ENCODE measurements at places on chromosomes 5 and 9.
A peak's percentile ranks its signal among the peaks of the same experiment; 100 is the strongest.

DNA sequence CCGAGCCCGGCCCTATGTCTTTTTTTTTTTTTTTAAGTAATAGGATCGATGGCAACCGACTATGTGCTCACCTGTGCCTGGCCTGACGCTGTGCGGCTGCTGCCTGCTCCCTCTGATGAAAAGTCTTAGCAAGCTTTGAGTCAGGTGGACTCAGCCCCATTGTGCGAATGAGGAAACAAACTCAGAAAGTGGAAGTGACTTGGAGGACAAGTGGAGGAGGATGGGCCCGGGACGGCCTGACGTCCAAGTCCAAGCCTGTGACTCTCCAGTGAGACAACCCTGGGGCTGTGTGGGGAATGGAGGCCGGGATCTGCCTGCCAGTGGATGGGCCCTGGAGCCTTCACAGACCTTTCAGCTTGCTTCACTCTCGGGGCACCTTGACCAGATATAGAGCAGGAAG, 57.9 kb downstream of the EXD3 start:
- peak; percentile 46 for DNase-seq

DNA sequence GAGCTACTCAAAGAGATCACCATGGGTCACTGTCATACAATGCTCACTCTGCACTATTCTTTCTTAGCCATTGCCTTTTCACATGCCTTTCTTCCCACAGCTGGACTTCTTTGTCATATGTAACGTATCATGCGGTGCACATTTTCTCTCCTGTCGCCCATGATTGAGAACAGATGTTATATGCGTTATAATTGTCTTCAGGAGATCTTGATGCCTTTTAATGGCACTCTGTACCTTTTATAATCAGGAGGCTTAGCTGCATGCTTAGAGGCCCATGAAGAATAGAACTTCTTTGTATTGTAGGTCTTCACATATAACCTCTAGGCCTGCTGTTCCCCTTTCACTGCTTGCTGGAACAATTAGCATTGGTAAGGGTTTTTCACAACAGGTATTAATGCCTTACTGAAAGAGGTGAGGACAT, 436.1 kb downstream of the CDH10 start:
- DNase-seq = no peak

GRCh38 chr9:17816431-17817027, 237.7 kb downstream of the SH3GL2 start:
- DNase-seq = no peak

GRCh38 chr9:79432485-79432884, 139.3 kb upstream of the TLE4 start:
- no peak for DNase-seq

GRCh38 chr5:68227532-68228160, 12.1 kb downstream of the PIK3R1 start:
- no peak for DNase-seq

- DNase-seq = no peak
These were observed 50.0 kb upstream of the SH3GL2 start for GRCh38 chr9:17528859-17529258.

GRCh38 chr9:105978336-105978735, 284.0 kb downstream of the TMEM38B start:
- DNase-seq = no peak

GRCh38 chr5:77143998-77144836, 57.1 kb upstream of the ZBED3 start:
- DNase-seq = no peak

GRCh38 chr5:78592735-78593386, 55.7 kb downstream of the LHFPL2 start:
- no peak for DNase-seq

GRCh38 chr5:63400079-63400478, 562.2 kb downstream of the HTR1A start:
- no peak for DNase-seq

DNA sequence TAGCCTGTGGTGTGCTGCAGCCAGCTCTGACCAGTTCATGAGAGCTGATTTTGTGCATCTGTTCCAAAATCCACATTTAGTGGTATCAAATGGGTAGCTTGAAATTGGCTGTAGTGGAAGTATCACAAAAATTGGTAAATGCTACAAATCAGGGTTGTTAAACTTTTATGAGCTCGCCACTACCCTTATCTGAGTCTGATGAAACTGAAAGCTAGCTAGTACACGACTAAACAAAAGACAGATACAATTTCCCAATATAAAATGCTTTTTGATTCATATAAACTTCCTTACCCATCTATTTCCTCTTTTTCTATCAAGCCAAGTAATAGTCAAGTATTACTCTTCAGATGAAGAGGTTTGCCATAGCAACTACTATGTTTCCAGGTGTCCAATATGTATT, 392.0 kb downstream of the TMEM161B start:
- no peak for DNase-seq

DNA sequence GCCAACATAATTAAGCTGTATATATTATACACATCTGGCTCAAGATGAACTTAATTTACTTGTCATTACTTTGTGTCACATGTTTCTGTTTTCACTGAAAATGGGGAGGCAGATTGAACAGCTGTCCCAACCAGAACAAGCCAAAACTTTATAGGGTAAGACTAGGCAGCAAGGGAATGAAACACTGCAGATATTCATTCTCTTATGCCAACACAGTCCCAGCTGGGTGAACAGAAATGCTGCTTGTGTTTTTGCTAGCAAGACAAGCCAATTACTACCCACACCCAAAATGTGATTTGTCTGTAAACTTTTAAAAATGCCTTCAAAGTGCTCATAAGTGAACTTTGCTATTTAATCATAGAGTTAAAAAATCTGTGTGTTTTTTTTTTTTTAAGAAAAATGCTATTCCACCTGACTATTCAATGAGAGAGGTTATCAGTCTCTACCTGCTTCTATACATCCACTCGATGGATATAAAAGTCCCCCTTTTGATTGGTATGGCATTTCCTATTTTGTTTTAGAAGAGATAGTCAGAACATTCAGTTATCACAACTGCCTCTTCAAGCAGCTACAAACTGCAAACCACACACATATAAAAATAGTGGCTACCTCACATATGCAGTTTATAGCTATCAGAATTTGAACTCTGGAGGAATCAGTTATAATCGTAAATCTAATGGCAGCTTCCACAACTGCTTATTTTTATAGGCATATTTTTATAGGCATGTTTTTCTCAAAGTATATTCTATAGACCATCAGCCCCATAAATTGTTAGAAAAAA, 91.9 kb upstream of the PPP1R2B start:
- no peak for DNase-seq

DNA sequence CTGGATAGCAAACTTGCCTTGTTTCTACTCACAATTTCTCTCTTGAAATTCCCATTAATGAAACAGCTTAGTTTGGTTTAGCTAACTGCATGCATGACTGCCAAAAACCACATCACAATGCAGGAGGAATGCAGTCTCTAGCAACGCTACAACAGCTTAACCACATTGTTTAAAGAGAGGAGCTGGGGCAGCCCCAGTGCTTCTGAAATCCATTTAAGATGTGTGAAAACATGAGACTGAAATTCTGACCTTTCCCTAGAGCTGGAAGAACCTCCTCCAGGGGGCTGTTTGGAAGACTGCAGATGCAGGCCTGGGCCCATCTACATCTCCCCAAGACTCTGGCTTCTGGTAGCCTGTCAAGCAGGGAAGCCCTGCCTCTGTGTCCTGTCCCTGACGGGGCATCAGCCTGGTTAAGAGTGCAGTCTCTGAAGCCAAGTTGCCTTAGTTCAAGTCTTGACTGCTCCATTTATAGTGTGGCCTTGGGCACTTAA, 157.1 kb downstream of the ZNF462 start:
- no peak for DNase-seq

DNA sequence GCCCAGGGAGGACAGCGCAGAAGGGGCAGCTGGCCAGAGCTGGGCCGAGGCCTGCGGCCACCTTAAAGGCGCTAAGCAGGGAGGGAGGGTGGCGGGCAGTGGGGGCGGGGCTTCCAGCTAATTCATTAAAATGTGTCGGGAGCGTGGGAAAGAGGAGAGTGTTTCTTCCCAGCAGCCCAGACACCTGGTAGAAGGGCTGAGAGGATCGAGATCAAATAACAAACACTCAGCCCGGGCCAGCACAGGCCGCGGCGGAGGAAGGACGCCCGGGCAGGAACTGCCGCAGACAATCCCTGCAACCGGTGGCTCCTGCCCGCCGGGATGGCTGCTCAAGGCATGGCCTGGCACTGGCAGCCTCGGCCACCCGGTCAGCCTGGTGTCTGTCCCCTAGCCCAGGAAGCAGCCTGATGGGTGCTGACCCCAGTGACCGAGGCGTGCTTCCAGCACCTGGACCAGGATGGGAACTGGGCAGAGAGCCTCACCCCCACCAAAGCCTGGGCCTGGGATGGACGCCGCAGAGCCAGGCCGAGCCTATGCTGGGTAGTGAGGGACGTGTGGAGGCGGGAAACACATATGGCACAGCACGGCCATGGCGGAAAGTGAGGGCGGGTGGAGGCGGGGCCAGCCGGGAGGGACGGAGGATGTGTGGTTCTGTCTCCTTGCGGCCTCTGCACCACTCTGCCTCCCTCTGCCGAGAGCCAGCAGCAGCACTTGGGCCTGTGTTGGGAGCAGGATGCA, 3.2 kb upstream of the NRARP start:
- DNase-seq = no peak

DNA sequence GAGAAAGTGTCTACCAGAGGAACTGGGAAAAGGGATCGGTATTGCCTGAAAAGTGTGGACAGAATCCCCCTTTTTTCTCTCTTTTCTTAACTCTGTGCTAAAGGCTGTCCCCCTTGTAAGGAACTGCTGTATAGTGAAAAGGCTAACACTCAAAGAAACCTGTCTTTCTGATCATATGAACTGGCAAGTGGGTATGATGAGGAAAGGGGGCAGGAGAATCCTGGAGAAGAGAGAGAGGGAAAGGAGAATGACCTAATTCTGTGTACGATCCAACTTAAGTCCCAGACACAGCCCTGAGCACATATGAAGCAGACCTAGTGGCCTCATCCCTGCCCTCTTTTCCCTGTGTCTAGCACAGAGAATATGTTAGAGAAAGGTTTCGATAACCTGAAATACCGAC, 967 bp downstream of the ANKRD31 start:
- no peak for DNase-seq

- no peak for DNase-seq
These were observed 2.3 kb downstream of the SLC22A4 start for GRCh38 chr5:132296412-132297016.
